ENCODE measurements at places on chromosomes 11 and 22.

DNA sequence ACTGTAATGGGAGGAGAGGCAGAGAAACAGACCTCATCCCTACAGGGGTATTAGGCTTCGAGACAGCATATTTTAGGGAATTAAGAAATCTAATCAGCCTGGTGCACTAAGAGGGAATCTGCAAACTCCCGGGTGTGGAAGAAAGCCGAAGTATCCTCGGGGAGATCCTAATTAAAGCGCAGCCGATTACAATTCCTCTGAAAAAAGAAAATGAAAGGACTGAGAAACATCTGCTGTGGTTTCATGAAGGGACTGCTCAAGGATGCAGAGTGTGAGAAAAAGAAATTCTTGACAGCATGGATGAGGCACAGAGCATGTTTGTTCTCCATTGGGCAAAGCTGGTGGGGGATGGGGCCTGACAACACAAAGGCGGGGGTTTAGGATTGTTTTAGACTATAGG lies 290.0 kb upstream of the LARGE1 start:
- DNase-seq = no peak

DNA sequence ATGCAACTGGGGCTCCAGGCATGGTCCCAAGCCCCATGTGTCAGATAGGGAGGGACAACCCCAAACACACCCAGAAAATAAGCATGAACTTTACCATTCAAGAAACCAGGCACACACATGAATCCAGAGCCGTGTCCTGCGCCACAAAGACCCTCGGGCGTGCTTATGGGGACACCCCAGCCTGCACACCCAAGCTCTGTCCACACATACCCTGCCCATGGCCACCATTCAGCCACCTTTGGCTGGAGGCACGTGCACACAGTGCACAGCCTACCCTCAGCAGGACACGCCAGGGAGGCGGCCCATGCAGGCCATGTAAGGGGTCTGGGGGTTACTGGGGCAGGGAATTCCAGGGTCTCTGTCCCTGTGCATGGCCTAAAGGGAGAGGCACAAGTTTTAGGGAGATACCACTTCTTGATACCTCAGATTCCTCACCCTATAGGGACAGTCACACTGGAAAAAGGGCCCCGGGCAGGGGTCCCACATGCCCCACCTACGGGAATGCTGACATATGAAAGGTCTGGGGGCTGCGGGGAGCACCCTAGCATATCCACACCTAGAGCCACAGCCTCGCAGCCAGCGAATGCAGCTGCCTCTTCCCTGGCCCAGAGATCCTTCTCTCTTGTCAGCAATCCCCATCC lies 20.6 kb downstream of the PACSIN2 start:
- DNase-seq = no peak

DNA sequence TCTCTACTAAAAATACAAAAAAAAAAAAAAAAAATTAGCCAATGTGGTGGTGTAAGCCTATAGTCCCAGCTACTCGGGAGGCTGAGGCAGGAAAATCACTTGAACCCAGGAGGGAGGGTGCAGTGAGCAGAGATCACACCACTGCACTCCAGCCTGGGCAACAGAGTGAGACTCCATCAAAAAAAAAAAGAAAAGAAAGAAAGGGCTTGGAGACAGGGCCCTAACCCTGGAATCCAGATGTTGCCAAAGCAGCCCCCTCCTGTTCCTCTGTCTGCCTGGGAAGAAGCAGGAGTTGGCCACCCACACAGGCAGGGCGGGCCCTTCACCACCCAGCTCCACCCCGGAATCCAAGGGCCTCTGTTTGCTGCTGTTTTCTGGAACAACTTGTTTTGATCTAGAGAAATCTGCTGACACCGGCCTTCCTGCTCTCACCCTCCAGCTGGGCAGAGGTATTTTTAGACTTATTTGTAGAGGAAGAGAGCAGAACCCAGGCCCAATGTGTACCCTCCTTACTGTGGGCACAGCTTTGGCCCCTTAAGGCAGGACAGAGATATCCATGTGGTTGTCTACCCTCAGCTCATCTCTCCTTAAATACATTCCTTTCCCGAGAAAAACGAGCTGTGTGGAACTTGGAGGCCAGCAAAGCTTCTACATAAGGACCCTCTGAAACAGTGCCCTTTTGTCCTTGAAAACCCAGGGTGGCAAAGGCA lies 2.7 kb upstream of the NEAT1 start:
- DNase-seq = peak; percentile 69

- DNase-seq = no peak
Observed at GRCh38 chr22:47627556-47628253, 865.3 kb downstream of the TBC1D22A start.

DNA sequence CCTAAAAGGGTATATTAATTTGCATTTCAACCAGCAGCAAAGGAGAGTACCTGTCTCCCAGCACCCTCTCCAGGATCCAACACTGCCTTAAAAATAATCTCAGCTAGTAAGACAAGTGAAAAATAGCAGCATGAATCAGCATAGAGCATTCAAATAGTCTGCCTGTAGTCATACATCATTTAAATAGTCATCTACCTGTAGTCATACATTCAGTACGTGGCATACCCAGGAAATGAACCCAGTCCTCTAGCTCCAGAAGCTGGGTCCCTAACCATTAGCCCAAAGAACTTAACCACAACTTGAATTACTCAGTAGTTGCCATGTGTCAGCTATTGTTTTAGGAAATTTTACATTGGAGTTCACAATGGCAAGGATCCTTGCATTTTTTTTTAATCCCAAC lies 9.3 kb downstream of the TENM4 start:
- no peak for DNase-seq
